Activated CD8-positive, alpha-beta T cell treated with anti-CD3 and anti-CD28 coated beads, Interleukin-2, amount 10 ng/mL, durations not matched to agents 7 days and 5 days (primary cell): ENCODE measurements at places on chromosomes 6 and 20. TPM values are rescaled to one million over a fixed set of nuclear protein-coding genes. Genes with fewer than 3 reads are reported as not detected.
A peak's percentile ranks its signal among the peaks of the same experiment; 100 is the strongest.

Gene GDAP1L1
- not detected for total RNA-seq

Gene ARG1
- total RNA-seq: not detected

Gene ZSCAN9
- 4.5 TPM for total RNA-seq

Gene C2
- total RNA-seq: 0.26 TPM

Gene TAGAP
- 64.5 TPM for total RNA-seq

Gene RNGTT
- 20.4 TPM for total RNA-seq

GRCh38 chr20:47713878-47714450 lies 71.3 kb downstream of the SULF2 start:
- no peak overlapping the region for H3K27ac ChIP-seq
- no peaks in the 10 kb centered on the region for H3K36me3 ChIP-seq
- DNase-seq: no peak
- peaks cover 16% of the 10 kb centered on the region for H3K27me3 ChIP-seq
- no peak overlapping the region for H3K4me3 ChIP-seq
- no peaks in the 10 kb centered on the region for H3K4me1 ChIP-seq

GRCh38 chr6:70210462-70210861 lies 92.4 kb downstream of the COL9A1 start:
- H3K27ac ChIP-seq: no peak overlapping the region
- H3K36me3 ChIP-seq: no peaks in the 10 kb centered on the region
- H3K4me1 ChIP-seq: no peaks in the 10 kb centered on the region
- DNase-seq: no peak
- peaks cover 5% of the 10 kb centered on the region for H3K27me3 ChIP-seq

DNA sequence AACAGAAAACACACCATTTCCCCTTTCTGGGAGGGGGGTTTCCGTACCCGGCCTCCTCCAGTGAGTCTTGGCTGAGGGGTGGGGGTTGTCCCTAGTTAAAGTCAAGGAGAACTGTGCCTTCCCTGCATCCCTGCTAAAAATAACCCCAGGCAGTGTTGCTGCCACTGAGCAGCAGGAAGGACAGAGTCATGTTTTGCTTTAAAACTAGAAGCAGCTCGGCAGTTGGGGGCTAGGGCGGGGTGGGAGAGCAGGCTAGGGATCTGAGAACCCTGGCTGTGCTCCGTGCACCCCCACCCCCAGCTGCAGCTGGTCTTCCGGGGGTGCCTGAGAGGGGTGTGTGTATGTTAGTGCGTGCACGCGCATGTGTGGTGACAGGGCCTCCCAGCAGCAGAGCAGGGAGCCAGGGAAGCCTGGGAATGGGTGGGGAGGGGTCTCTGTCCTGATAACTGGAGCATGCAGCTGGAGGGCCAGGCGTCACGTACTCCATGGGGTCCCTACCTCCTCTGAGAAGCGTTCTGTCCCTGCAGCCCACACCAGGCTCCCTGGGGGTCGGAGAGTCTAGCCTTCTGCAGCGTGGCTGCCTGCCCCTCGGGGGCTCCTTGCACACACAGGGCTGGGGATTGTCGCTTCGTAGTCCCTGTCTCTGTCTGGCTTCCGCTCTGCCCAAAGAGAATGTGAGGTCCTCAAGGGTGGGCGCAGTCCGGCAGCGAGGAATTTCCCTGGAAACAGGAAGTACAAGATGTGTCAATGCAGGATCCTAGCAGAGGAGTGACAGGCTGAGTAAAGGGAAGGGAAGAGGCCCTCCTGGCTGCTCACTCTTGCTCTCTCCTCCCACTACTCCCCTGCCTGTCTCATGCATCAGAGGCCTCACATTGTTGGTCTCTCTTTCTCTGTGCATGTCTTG lies 16.8 kb upstream of the ARMC12 start:
- H3K4me3 ChIP-seq: peak overlapping the region; percentile 47
- DNase-seq: no peak
- peak overlapping the region; percentile 85 for H3K27ac ChIP-seq

DNA sequence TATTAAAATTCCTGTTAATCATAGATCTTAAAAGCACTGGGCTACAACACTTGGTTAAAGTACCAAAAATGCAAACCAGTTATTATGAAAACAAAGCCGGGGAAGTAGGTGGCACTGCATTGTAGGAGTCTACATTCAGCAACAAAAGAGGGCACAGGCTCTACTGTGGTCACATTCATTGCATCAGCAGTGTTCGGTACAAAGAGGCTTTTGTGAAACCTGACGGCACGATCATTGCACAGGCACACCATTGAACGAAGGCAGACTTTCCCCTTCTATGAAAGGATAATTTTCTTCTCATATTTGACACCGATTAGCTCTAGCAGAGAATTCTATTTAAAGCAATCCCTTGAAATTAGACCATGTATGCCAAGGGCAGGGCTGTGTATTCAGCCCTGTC lies 44.6 kb upstream of the AGPAT4 start:
- no peaks in the 10 kb centered on the region for H3K27me3 ChIP-seq
- no peak overlapping the region for H3K4me3 ChIP-seq
- no peak overlapping the region for H3K27ac ChIP-seq
- no peaks in the 10 kb centered on the region for H3K4me1 ChIP-seq
- DNase-seq: no peak

DNA sequence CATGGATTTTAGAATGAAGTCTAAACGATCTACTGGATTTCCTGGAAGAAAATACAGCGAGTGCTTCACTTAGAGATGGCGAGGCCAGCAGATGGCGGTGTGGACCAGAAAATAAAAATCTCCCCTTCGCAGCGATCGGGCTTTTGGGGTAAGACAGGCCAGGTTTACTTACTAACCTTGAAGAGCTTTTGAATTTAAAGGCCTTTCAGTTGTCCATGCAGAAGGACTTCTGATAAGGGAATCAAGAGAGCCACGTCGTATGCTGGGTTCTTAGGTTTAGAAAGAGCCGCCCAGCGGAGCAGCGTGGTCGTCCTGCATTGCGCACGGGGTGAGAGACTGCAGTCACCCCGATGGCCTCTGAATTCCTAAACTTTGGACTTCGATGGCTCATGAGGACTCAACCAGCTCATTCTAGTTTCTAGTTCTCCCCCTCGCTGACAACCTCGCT lies 125.2 kb upstream of the RALGAPA2 start:
- H3K4me1 ChIP-seq: no peaks in the 10 kb centered on the region
- no peaks in the 10 kb centered on the region for H3K36me3 ChIP-seq
- no peaks in the 10 kb centered on the region for H3K27me3 ChIP-seq
- no peak overlapping the region for H3K27ac ChIP-seq

GRCh38 chr6:166174031-166174430 lies 6.4 kb upstream of the TBXT start:
- no peaks in the 10 kb centered on the region for H3K36me3 ChIP-seq
- no peak overlapping the region for H3K4me3 ChIP-seq
- DNase-seq: no peak
- peaks cover 18% of the 10 kb centered on the region for H3K27me3 ChIP-seq

DNA sequence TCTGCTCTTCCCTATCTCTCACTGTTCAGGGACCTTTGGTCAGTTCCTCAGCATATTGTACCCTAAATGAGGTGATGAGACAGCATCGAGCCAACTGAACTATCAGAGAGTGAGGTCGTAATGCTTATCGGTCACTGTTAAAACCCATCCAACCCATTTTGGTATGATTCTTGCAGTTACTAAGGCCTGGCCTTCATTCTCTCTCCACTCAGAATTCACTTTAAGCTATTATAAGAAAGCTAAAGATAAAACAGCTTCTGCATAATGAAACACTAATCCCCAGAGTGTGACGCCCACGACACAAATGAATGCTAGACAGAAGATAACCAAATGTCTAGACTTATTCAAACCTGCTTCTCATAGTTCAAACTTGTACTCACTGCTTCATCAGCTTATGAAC lies 175.8 kb downstream of the GMPR start:
- peak overlapping the region; percentile 77 for H3K27ac ChIP-seq
- no peak for DNase-seq
- peaks cover 32% of the 10 kb centered on the region for H3K4me1 ChIP-seq
- no peaks in the 10 kb centered on the region for H3K27me3 ChIP-seq

DNA sequence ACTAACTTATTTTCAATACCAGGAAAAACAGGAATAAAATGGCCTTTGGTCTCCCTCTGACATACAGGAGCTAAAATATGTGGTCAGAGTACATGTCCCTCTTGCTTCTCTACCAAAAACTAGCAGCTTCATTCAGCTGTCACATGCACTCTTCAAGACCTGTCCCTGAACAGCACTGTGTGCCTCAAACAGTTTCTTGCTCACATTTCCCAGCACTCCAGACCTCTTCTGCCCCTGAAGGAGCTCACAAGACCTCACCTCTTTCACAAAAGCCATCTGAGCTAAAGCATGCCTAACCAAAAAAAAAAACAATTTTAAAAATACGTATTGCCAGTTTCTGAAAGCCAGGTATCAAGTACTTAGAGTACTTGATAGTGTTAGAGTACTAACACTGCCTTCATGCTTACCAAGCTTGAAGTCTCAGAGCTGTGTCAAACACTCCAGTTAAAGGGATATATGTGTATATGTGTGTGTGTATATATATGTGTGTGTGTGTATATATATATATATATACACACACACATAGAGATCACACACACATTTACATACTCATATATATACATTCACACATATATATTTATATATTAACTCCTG lies 148.3 kb upstream of the POU3F2 start:
- H3K27me3 ChIP-seq: no peaks in the 10 kb centered on the region
- no peak for DNase-seq
- H3K36me3 ChIP-seq: no peaks in the 10 kb centered on the region
- no peak overlapping the region for H3K4me3 ChIP-seq
- H3K27ac ChIP-seq: no peak overlapping the region

- no peak for DNase-seq
- no peak overlapping the region for H3K4me3 ChIP-seq
- H3K36me3 ChIP-seq: no peaks in the 10 kb centered on the region
- no peak overlapping the region for H3K27ac ChIP-seq
- no peaks in the 10 kb centered on the region for H3K4me1 ChIP-seq
- H3K27me3 ChIP-seq: no peaks in the 10 kb centered on the region
Measured at GRCh38 chr6:99032396-99032795, 84.7 kb upstream of the FBXL4 start.

GRCh38 chr6:33590531-33591198 lies 10.6 kb upstream of the BAK1 start:
- no peak overlapping the region for H3K4me3 ChIP-seq
- H3K27me3 ChIP-seq: no peaks in the 10 kb centered on the region
- H3K4me1 ChIP-seq: peaks cover 30% of the 10 kb centered on the region
- no peak for DNase-seq
- H3K36me3 ChIP-seq: no peaks in the 10 kb centered on the region

GRCh38 chr6:101462576-101462975 lies 69.1 kb downstream of the GRIK2 start:
- DNase-seq: no peak
- H3K36me3 ChIP-seq: no peaks in the 10 kb centered on the region
- no peaks in the 10 kb centered on the region for H3K4me1 ChIP-seq
- no peak overlapping the region for H3K4me3 ChIP-seq
